ENCODE measurements at places on chromosomes 6 and 20.

GRCh38 chr20:23296841-23297701, 53.5 kb upstream of the NXT1 start:
- DNase-seq, result no peak

DNA sequence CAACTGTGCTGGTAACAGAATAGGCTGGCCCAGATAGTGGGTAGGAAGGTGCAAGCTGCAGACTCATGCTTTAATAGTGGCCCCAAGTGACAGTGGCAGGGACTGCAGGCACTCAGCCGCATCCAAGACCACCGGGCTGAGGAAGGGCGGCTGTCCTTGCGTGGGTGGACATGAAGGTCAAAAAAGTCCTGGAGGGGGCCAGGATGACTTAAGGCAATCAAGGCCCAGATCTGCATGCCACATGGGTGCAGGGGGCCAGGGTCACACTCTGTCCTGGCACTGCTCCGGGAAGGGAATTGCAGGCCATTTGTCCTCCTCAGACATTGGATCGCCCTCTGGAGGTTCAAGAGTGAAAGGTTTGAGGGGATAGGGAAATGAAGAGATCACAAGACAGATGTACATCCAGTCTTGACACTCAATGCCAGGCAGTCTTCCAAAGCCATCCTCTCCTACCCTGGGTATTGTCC, 10.4 kb upstream of the VNN2 start:
- peak; percentile 7 for DNase-seq

DNA sequence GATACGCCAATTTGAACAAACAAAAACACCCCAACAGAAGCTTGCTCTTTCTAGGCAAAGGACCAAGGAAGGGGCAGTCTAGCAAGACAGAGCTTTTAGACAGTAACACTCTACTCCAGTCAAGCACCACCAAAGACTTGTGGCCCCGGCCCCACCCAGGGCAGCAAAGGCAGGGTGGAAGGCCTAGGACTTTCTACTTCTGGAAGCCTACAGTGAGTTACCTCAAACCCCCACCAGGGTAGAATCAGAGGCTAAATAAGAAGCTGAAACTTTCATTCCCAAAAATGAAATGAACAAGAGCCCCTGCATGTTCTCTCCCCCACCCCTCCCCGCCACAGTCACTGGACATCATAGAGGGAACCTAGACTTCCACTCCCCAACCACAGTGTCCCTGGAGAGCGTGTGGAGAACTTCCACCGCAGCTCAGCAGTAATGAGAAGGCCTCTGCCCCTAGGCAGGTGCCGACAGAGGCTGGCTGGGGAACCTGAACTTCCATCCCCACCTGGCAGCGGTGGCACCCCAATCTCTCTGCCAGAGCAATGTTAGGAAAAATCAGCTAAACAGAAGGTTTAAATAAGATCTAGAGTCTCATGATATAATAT, 40.0 kb downstream of the KATNA1 start:
- DNase-seq, result peak; percentile 6

GRCh38 chr20:61520893-61521460, 268.9 kb downstream of the CDH4 start:
- no peak for DNase-seq

- DNase-seq, result no peak
These were observed 40.1 kb upstream of the ZBP1 start for GRCh38 chr20:57660181-57660921.

GRCh38 chr20:4014031-4014474, 1.3 kb downstream of the RNF24 start:
- peak; percentile 66 for DNase-seq
